EH (cell line): ENCODE measurements at places on chromosomes 13 and 19.
A peak's percentile ranks its signal among the peaks of the same experiment; 100 is the strongest.

DNA sequence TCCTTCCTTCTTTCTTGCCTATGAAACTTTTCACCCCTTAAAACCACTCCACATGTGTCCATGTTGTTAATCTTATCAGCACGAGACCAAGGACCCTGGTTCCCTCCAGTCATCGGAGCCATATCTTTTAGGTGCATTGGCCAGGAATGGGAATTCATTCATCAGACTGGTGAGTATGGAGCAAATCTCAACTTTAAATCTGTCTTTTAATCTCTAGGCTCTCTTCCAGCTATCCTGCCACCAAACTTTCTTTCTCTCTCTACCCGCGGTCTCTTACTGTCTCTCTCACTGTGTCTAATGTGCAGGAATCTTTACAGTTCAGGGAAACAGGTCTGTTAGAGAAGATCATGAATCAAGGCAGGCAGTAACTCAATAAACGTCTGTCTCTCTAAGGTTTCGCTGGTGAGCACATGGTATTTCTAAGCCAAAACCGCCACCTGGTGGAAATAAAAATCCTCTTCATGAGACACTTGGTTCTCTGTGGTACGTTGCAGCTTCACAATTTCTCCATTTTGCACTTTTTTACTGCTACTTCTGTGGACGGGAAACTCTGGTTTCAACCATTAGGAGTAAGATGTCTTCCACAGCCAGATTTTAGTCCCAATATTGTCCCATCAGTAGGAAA lies 16.1 kb downstream of the LGALS16 start:
- DNase-seq, result peak; percentile 54

- DNase-seq, result no peak
Measured at GRCh38 chr13:110506396-110506795, 55.1 kb downstream of the RAB20 start.

GRCh38 chr19:39038098-39038497 lies 5.7 kb upstream of the FBXO27 start:
- peak; percentile 61 for DNase-seq

DNA sequence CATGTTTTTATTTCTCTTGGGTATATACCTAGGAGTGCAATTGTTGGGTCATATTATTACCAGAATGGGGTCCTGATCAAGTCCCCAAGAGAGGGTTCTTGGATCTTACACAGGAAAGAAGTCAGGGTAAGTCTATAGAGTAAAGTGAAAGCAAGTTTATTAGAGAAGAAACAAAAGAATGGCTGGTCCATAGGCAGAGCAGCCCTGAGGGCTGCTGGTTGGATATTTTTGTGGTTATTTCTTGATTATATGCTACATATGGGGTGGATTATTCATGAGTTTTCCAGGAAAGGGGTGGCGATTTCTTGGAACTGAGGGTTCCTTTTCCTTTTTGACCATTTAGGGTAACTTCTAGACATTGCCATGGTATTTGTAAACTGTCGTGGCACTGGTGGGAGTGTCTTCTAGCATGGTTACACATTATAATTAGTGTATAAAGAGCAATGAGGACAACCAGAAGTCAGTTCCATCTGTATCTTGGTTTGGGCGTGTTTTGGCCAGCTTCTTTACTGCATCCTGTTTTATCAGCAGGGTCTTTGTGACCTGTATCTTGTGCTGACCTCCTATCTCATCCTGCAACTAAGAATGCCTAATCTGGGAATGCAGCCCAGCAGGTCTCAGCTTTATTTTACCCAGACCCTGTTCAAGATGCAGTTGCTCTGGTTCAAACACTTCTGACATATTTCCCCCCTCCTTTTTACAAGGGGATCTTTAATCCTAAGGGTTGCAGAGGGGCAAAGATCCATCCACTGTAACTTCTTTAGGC lies 41.1 kb downstream of the CEACAM1 start:
- DNase-seq, result peak; percentile 64

DNA sequence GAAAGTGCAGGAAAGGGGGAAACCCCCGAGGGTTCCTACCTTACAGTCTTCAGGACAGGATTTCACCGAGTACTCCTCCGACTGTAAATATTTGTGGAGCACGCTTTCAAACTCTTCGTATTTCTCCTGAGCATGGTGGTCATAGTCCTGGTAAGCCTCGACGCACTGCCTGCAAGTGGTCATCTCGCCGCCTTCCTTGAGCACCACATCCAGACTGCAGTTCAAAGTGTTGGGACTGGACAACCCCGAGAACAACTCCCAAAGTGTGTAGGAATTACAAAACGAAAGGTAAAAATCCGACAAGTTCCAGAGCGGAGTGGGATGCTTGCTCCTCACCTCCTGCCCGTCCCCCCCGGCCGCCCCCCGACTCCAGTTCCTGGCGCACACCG lies 349.7 kb downstream of the LIG4 start:
- no peak for DNase-seq

DNA sequence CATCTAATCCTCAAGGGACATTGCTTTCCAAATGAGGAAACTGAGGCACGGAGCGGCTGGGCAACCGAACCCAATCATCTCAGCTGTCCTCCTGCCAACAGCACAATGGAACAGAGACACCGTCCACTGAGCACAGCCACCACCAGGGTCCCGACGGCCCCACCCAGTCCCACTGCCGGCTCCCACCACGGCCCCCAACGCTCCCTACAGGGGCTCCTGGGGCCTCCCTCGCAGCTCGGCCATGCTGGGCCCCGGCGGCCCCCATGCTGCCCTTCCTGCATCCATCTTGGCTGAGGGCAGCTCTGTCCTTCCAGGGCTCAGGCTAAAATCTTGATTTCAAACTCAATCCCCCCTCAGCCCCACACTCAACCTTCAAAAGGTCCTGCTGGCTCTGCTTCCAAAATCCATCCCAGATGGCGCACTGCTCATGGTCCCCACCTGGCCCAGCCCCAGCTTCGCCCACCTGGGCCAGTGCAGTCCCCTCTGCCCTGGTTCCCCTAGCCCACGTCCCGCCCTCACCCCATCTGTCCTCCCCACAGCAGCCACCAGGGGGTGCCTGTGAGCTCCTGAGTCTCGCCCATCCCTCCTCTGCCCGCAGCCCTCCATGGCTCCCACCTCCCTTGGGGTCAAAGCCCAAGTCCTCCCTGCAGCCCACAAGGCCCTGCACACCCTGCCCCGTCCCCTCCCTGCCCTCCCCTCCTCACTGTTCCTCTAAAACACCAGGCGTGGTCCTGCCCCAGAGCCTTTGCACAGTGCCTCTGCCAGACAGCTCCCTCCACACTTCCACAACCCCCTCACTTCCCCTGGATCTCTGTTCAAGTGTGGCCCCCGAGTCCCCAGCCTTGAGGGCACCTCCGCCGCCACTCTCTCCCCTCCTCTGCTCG lies 7.9 kb downstream of the PIP5K1C start:
- DNase-seq, result no peak

GRCh38 chr19:35220315-35220921 lies 8.1 kb downstream of the FAM187B start:
- DNase-seq, result no peak

- DNase-seq, result no peak
Measured at GRCh38 chr19:10838377-10838776, 2.4 kb upstream of the TMED1 start.

- peak; percentile 75 for DNase-seq
Measured at GRCh38 chr19:14383661-14384555, 2.7 kb downstream of the ADGRE5 start.

DNA sequence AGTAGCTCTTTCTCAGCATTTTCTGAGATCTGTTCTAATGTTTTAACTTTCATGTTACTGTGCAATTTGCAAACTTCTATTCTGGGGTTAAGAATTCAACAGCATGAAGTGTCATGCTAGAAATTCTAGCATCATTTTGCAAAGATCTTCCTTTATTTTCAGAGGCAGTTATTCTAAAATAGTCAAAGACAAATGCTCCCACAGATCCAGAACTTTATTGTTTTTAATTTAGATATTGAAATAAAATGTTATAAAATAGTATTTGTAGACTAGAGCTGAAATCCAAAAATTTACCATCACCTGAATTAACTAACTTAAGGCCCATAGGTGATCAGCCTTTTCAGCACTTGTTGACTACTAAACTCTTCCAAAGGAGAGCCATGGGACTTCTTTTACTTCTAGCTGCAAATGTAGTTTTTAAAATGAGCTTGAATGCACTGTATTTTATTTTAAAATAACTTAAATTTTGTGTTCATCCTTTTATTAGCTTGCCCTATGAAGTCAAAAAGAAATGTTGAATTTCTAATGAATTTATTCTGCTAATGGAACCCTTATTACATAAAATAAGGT lies 3.2 kb downstream of the MAB21L1 start:
- DNase-seq, result peak; percentile 28

- DNase-seq, result no peak
Measured at GRCh38 chr13:73038064-73038463, 20.7 kb upstream of the KLF5 start.

DNA sequence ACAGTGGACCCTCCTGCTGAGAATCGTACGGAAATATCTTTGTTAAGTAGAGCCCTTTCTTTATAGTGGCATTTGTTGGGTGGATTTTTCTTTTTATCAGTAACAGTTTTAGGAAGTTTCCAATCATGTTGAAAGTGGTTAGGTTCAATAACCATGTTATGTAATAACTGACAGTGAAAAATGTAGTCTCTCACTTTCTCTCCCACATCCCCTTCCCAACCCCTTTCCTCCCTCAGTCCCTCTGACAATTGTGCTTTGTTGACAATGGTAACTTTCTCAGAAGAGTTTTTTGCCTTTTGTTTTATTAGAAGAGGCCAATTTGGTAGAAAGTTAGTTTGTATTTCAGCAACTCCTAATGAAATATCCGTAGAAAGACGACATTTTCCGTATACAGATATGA lies 77.8 kb upstream of the SLAIN1 start:
- no peak for DNase-seq

DNA sequence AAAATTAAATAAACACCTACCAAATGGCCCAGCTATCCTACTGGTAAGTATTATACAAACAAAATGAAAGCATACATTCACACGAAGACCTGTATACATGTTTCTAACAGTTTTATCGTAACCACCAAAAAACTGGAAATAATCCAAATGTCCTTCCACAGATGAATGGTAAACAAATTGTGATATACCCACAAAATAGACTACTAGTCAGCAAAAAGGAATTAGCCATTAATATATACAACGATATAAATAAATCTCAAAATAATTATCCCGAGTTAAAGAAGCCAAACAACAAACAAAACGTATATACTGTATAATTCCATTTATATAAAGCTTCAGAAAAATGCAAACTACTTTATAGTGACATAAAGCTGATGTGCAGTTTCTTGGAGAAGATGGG lies 106.3 kb upstream of the SERTM1 start:
- DNase-seq, result no peak

DNA sequence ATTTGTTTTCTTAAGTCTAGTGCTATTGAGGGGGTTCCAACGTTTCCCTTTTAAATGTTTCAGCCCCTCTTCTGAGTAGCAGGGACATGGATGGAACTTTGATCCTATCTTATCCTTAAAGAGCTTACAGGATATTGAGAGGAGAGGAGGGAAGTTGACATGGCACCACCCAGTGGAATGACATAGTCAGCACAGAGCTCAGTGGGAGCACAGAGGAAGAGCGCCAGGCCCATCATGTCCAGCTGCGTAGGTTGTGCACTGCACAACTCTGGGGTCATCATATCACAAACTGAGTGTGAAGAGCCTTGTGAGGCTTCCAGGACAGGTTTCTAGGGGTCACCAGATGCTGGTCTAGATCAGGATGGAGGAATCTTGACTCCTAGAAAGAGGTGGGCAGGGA lies 4.6 kb upstream of the CDC42EP5 start:
- no peak for DNase-seq

DNA sequence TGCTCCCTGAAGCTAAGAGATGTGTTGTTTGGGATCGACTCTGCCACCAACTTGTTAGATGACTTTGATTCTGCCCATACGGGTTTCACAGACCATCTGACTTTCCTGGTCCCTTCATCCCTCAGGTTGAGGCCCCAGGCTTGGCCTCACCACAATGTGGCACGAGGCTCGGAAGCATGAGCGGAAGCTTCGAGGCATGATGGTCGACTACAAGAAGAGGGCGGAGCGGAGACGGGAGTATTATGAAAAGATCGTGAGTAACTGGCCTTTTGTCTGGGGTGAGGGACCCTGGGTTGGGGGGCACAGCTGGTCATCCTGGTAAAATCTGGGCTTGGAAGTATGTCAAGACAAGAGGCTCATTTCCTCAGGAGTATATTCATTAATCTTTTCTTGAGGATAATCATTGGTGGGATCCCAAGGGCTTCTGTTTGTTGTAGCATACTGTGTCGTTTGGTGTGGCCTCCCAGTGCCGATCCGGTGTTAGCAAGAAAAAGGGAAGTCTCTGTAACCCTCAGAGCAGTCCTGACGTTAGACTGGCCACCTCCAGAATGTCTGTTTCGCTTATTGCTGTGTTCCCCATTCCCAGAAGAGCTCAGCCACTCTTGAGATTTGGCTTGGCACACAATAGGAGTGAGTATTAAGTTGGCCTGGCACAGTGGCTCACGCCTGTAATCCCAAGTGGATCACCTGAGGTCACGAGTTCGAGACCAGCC lies 1.4 kb downstream of the CLASRP start:
- DNase-seq, result no peak

- no peak for DNase-seq
Measured at GRCh38 chr19:18756896-18757295, 34.2 kb downstream of the COMP start.

DNA sequence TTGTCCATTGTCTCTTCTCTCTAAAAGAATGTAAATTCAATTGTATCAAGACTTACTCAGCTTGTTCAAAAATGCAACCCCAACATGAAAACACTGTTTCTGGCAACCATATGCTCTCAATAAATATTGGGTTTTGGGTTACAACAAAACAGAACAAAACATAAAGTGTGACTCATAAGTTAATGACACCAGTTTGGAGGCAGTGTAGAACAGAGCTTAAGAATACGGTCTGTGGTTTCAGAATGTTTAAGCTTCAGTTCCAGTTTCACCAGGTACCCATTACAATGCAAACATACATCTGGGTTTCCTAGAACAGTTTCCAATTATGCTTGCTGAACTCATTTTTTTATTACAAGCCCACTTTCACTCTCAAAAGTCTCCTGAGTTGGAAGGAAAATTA lies 285.8 kb upstream of the PCDH9 start:
- no peak for DNase-seq

- DNase-seq, result peak; percentile 22
Measured at GRCh38 chr19:33794683-33795369, 1.8 kb upstream of the KCTD15 start.

DNA sequence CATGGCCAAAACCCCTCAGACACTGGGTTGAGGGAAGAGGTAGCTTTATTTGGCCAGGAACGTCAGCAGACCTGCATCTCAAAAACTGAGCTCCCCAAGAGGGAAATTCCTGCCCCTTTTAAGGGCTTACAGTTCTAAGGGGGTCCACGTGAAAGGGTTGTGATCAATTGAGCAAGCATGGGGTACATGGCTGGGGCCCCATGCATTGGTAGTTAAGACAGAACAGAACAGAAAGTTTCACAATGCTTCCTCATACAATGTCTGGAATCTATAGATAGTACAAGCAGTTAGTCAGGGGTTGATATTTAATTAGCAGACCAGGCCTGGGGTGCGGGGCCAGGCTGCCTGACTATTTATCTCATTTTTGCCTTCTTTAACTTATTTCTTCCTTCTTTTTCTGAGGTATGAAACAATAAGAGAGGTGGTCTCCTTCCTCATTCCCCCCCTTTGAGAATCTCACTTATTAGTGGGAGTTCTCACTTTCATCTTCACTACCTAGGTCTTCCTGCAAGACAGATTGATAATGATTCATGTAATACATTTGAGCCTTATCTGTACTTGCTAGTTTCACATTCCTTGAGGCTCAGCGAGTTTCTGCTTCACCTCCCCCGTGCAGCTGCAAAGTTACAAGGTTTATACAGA lies 84.8 kb downstream of the SLC25A15 start:
- no peak for DNase-seq

- peak; percentile 74 for DNase-seq
Measured at GRCh38 chr19:49421039-49421877, 2.0 kb downstream of the PTH2 start.
